Smooth muscle cell of the brain vasculature (primary cell): ENCODE measurements at places on chromosomes 11 and 22.

GRCh38 chr22:50007057-50007511 is 5.5 kb downstream of the IL17REL start:
- no peak for DNase-seq

- peak; percentile 75 for DNase-seq
Observed at GRCh38 chr11:128208329-128209137, 378.8 kb downstream of the ETS1 start.

- no peak for DNase-seq
Observed at GRCh38 chr11:19910931-19911330, 198.3 kb downstream of the NAV2 start.

DNA sequence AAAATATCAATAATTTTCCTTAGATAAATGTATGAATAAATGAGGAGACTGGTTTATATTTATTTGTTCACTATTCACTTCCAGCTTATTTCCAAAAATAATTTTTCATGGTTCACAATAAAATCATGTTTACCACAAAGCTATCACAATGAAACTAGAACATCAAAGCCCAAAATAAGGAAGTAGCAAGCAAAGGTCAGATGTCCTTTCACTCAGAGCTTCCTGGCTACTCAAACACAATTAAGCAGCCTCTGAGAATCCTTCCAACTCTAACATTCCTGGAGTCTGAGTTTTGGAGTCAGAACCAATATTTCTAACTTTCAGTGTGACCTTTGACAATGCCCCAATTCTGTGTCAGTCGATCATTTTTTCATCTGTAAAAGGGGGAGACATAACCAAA is 527.0 kb downstream of the SOX6 start:
- DNase-seq = no peak

DNA sequence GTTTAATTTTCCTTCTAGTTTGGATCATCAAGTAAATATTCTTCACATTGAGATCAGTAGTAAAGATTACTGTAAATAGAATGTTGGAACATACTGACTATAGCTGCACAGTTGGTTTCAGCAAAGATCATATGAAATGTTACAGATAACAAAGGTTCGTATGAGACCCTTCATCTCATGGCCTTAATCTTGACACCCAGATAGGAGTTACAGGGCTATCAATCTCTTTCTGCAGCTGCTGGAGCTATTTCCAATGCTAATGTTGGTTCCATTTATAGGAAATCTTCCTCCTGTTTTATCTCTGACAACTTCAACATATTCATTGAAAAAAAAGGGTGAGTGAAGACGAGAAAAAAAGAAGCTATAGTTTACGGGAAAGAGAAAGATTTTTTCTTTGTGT is 495.6 kb downstream of the JRKL start:
- no peak for DNase-seq

GRCh38 chr22:49475253-49475652 is 352.4 kb downstream of the BRD1 start:
- no peak for DNase-seq

DNA sequence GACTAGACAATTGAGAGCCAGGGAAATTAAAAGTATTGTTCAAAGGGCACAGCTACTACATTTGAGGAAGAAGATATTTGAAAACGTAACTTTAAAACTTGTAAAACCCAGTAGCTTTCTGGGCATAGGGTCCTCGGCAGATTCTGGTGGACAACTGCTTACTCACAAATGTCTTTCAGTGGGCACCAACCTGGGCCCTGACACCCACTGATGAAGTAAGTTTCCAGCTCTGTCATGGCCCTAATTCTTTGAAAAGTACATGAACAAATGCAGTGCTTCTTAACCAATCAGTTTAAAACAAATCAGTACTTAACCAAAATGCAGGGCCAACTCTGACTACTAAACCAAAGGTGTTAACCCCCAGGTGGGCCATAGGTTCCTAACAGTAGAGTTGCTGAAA is 1170.1 kb downstream of the LRRC4C start:
- DNase-seq = no peak

- DNase-seq = no peak
Observed at GRCh38 chr11:85423316-85423715, 203.8 kb downstream of the DLG2 start.

- DNase-seq = no peak
Observed at GRCh38 chr11:102114032-102114431, 3.8 kb downstream of the YAP1 start.

- DNase-seq = no peak
Observed at GRCh38 chr11:68406324-68407313, 53.9 kb upstream of the PPP6R3 start.

GRCh38 chr22:37498289-37498909 is 12.2 kb upstream of the MFNG start:
- no peak for DNase-seq

GRCh38 chr11:22792497-22792896 is 37.1 kb downstream of the SVIP start:
- DNase-seq = peak; percentile 28

GRCh38 chr11:96899971-96900370 is 510.2 kb downstream of the JRKL start:
- DNase-seq = no peak

DNA sequence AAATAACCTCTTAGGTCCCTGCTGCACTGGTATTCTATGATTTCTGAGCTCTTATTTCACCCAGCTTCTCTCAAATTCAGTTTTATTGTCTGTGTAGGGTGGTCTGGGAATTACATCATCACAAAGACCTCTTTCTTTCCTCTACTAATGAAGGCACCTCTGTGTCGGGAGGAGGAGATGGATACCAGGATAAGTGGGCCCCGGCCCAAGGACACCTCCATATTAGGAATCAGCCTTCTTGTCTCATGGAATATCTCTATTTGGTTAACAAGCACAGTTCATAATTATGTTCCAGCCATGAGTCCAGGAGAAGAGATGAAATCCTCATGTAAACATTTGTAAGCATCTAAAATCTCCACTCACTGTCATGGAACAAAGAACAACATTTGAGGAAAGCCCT is 9.4 kb downstream of the PARVA start:
- no peak for DNase-seq

DNA sequence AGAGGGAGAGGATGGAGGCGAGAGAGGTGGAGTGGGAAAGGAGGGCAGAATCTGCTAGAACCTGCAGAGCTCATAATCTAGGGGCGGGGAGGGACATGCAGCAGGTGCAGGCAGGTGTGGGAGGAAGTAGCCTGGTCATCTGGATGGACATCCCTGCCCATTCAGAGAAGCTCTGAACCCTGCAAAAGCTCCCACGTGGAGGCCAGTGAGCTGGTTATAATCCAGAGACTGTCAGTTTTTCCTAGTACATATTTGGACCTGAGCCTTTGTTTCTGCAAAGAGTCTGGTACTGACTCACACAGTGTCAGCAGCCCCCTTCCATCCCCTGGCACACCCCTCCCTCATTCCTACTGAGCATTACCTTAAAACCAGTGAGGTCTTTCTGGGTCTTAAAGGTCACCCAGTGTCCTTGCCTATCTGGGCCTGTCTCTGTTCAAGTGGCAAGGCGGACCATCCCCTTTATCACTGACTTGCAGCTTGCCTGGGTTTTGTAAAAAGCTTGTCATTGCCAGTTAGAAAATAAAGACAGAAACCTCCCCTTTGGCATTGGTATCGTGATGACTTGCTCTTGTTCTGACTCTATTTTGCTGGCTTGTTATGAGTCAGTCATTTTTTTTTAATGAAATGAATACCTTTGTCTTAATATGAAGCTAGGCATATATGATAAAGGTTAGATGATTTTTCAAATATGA is 26.1 kb downstream of the PTPRJ start:
- no peak for DNase-seq

GRCh38 chr11:45366619-45367190 is 80.6 kb upstream of the SYT13 start:
- no peak for DNase-seq

- no peak for DNase-seq
Observed at GRCh38 chr22:17699696-17700340, 61.3 kb downstream of the BCL2L13 start.

GRCh38 chr11:85721191-85721590 is 35.2 kb upstream of the CCDC89 start:
- no peak for DNase-seq

DNA sequence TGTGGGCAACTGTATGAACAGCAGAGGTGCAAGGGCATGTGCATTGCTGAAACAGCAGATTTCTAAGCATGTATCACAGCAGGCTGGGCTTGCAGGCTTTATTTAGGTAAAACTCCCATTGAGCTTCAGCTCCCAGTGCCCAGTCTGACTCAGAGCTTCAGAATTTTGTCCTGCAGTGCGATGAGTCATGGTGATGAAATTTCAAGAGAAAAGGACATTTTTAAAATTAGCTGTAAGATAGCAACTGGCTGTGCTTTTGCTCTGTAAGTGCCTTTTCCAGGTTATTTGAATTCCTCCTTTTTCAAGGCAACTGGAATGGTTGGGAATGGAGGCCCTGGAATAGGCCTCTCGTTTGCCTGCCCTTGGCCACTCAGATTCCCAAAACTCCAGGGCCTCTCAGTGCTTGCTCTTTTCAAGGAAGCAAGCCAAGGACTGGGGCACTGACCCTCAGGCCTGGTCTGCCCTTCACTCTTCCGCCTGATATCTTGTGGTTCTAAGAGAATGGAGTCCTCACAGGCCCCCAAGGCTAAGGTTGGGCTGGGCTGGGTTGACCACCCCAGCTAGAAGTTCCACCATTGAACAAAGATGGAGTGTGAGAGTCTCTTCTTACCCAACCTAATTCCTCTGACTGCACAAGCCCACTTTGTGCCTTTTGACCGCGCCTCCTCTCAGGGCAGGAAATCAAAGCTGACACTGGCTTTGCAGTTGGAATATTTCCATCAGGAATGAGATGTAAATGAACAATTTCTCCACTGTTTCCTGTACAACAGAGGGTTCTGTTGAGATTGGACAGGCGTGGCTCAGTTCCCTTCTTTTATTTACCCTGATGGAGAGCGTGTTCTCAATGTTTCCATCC is 59.5 kb upstream of the PRSS23 start:
- DNase-seq = peak; percentile 93

- no peak for DNase-seq
Observed at GRCh38 chr11:64101461-64101860, 64.5 kb downstream of the MACROD1 start.

GRCh38 chr11:95652002-95652472 is 137.5 kb downstream of the FAM76B start:
- DNase-seq = no peak

- no peak for DNase-seq
Observed at GRCh38 chr11:10818594-10818993, 9.9 kb upstream of the EIF4G2 start.

GRCh38 chr11:70778883-70779282 is 380.6 kb downstream of the CTTN start:
- DNase-seq = no peak

DNA sequence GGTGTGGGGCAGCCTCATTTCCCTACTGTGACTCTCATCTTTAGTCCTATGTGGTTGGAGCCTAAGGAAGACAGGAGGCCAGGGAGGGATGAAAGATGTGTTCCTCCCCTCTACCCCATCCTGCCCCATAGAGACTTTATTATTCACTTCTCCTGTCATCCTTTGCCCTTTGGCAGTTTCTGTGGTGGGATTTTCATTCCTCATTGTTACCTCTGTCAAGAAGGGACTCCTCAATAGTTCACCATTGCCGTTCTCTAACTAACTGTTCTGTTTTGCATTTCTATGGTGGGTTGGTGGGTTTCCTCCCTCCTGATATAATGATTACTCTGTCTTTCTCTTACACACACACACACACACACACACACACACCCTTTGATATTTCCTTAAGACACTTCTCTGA is 202.3 kb downstream of the DSCAML1 start:
- DNase-seq = no peak

DNA sequence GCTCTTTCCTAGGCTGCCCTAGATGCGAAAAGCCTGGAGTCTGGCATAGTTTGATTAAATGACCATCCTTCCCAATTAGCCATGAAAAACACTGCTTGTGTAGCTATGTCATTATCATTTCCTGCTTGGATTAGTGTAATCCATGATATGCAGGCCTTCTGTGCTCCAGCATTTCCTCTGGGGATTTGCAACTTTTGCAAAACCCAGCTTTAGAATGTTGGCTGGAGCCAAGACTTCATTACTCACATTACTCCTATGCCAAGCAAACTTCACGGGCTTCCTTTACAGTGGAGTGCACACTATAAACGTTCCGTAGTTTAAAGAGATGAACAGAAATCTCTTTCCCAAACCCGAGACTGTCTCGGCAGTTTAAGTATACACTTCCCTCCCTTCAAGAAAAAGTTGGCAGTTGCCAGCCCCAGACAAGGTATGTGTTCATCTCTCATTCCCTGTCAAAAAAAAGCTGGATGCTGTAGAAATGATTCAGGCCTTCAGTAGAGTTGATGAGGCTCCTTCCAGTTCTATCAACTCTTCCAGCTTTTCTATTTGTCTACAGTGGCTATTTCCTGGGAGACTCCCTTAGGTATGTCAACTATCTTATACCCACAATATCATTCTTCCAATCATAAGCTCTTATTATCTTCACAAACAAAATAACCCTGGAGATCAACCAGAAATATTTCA is 180.0 kb downstream of the MAML2 start:
- peak; percentile 57 for DNase-seq

DNA sequence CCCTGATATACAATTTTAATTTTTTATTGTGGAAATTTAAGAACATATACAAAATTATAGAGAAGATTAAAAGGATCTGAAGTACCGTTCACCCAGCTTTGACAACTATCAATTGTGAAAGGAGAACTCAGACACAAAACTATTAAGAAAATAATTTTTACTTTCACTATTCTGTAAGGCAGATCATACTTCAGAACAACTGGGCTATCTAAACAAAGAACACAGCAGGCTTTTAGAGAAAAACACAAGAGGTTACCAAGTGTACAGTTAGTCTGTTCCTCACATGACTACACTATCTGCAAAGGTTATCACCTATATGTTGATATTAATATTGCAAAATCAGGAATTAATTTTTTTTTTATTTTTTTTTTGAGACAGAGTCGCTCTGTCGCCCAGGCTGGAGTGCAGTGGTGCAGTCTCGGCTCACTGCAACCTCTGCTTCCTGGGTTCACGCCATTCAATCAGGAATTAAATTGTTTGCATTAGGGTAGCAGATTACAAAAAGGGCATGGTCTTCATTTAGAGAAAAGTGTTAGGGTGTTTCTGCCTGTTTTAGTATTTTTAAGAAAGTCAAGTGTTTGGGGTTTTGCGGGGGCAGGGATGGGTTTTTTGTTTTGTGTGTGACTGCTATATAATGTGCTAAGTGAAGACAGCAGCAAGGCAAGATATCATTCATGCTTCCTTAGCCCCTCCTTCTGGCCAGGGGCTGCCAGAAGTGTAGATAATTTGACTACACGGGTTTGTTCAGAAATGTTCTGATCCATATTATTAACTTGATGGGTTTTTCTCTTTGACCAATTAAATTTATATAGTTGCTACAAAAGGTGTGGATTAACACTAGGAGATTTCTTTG is 27.6 kb upstream of the SIK2 start:
- no peak for DNase-seq

DNA sequence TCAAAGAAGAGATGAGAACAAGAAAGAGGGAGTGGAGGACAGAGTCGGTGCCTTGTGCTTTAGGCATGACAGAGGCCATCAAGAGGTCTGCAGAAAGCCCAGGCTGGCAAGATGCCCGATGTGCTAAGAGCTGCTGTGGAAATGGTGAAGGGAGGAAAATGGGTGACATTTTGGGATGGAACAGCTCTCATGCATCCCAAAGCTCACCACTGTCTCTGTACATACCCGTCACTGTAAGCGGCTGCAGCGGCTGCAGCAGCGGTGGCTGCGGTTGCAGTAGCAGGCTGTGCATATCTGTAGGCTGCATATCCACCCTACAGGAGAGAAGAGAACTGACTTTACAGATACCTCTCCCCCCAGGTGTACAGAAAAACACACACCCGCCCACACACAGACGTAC is 28.6 kb downstream of the APOL5 start:
- DNase-seq = no peak
